ENCODE measurements at places on chromosomes 1 and 21. TPM values are rescaled to one million over a fixed set of nuclear protein-coding genes. Genes with fewer than 3 reads are reported as not detected.

The AHCTF1 gene
- total RNA-seq, result 28.8 TPM

The TFF3 gene
- total RNA-seq, result 19.6 TPM

The OLIG2 gene
- total RNA-seq, result not detected

The GPR37L1 gene
- 0.06 TPM for total RNA-seq

The LCE3E gene
- total RNA-seq, result not detected

The OVAAL gene
- total RNA-seq, result not detected

The KIRREL1 gene
- 40.8 TPM for total RNA-seq

The HSPA6 gene
- total RNA-seq, result 10.9 TPM

The CD1D gene
- 5.3 TPM for total RNA-seq

The TLR5 gene
- 22.3 TPM for total RNA-seq

The HCRTR1 gene
- not detected for total RNA-seq

The VCAM1 gene
- total RNA-seq, result 8.1 TPM

The UMODL1 gene
- total RNA-seq, result 0.49 TPM

The FAM177B gene
- 0.20 TPM for total RNA-seq

The NHLH1 gene
- not detected for total RNA-seq

The CELA2A gene
- not detected for total RNA-seq

The CYP4A22 gene
- not detected for total RNA-seq

The KANK4 gene
- total RNA-seq, result 6.4 TPM

The ASCL5 gene
- total RNA-seq, result 0.29 TPM

The AKIRIN1 gene
- 49.8 TPM for total RNA-seq

The RHBG gene
- total RNA-seq, result not detected

The SLC25A34 gene
- total RNA-seq, result 3.0 TPM

The CFHR1 gene
- total RNA-seq, result not detected

The ANKRD65 gene
- 21.5 TPM for total RNA-seq

The SPOCD1 gene
- total RNA-seq, result 31.4 TPM

The TMEM54 gene
- 41.9 TPM for total RNA-seq

The HHIPL2 gene
- total RNA-seq, result not detected

The XCL1 gene
- total RNA-seq, result 0.90 TPM

The RGS18 gene
- 9.1 TPM for total RNA-seq

The RSPH1 gene
- 0.84 TPM for total RNA-seq

The FOXO6 gene
- 0.43 TPM for total RNA-seq

The NBPF14 gene
- total RNA-seq, result 21.8 TPM

The UBE2U gene
- total RNA-seq, result not detected

The ADCY10 gene
- 0.29 TPM for total RNA-seq

The SAMSN1 gene
- 18.2 TPM for total RNA-seq

The HAO2 gene
- total RNA-seq, result not detected

The ZNF593OS gene
- not detected for total RNA-seq

The SLAMF1 gene
- 1.6 TPM for total RNA-seq

The LCE2B gene
- total RNA-seq, result not detected

The C1orf50 gene
- 6.1 TPM for total RNA-seq

The FCRL1 gene
- 1.4 TPM for total RNA-seq

The MYOG gene
- not detected for total RNA-seq

The PIGR gene
- total RNA-seq, result 700 TPM

The ZNF678 gene
- 8.6 TPM for total RNA-seq

The NDC1 gene
- 7.7 TPM for total RNA-seq

The NCAM2 gene
- total RNA-seq, result 15.9 TPM

All from upper lobe of right lung (tissue), 1 donor.